Stimulated activated CD4-positive, alpha-beta T cell treated with anti-CD3 and anti-CD28 coated beads, Interleukin-12 subunit alpha, Interleukin-12 subunit beta, amount 100 ng/mL, for 48 hours (primary cell): ENCODE measurements at places on chromosomes 5 and 9.
A peak's percentile ranks its signal among the peaks of the same experiment; 100 is the strongest.

- no peak for DNase-seq
Measured at GRCh38 chr9:79471580-79472543, 99.9 kb upstream of the TLE4 start.

DNA sequence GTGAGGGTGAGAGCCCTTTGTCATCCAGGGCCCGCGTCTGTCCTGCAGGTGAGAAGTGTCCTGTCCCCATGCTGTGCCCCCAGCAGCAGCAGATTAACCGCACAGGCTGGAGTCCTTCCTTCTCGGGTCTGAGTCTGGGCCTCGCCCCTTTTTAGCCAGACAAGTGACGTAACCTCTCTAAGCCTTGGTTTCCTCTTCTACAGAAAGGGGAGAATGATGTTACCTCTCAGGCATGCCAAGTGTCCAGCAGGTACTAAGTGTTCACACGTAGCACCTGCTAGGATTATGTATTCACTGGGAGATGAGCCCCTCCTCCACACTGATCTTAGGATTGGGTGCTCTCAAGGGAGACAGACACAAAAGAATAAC, 6.9 kb downstream of the NEURL1B start:
- DNase-seq = no peak

- no peak for DNase-seq
Measured at GRCh38 chr9:37437621-37438020, 15.1 kb downstream of the GRHPR start.

DNA sequence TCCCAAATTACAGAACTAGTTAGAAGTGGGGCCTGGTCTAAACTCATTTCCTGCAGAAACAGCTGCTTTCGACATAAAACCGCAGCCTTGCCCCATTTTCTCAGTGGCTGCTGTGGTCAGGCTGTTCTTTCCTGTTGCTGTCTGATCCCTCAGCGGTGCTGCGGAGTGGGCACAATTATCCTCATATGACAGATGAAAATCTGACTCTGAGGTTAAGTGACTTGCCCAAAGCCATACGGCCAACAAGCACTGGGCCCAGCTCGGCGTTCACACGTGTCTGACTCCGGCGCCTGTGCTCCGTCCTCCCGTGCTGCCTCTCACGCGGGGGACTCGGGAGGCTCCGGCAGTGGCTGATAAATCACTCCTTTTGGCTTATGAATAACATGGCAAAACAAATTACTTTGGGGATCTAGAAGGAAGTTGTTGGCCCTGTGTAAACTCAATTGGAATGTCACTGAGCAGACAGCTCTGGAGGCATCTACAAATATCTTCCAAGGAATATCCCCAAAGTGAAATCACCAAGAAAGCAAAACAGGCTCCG, 142.6 kb upstream of the LMX1B start:
- DNase-seq = peak; percentile 60

DNA sequence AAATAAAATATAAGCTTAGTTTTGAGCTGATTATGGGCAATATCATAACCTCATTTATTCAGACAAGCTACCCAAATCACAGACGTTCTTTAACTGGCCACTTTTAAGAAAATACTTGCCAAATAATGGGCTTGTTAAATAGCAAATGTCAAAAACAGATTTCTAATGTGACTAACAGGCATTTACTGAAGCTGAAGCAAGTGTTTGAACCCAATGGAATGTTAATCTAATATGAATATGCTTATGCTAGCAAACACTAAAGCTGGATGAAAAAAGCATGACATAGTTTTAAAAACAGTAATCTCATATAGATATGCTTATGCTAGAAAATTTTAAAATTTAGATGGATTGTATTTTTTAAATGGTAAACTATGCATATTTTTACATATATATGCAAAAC, 411.6 kb upstream of the PTGER4 start:
- no peak for DNase-seq

DNA sequence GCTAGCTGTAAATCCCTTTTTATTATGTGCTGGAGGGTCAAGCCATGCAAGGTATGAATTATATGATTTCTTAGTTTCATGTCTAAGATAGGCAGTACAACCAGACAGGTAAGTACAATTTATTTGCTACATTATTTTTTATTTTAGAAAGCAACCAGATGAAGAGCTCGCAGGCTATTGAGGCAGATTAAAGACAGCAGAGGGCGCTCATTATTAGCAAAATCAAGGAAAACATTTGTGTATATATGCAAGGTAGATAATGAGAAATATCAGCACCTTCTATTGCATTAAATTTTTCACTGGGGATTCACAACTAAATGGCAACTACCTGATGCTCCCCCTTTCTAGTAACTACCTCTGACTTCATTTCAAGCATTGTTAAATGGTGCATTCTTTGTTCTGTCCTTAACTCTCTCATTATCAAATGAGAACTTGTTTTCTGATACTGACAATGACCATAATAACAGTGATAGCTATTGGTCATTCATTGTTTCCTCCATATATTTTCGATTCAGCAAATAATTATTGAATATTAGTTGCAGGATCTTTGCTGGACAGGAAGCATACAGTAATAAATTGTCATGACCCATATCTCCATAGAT, 8.6 kb downstream of the SCGB3A2 start:
- DNase-seq = no peak

- DNase-seq = peak; percentile 34
Measured at GRCh38 chr9:115042781-115043509, 75.0 kb downstream of the TNC start.

- no peak for DNase-seq
Measured at GRCh38 chr9:7983490-7983889, 183.9 kb upstream of the DMAC1 start.

DNA sequence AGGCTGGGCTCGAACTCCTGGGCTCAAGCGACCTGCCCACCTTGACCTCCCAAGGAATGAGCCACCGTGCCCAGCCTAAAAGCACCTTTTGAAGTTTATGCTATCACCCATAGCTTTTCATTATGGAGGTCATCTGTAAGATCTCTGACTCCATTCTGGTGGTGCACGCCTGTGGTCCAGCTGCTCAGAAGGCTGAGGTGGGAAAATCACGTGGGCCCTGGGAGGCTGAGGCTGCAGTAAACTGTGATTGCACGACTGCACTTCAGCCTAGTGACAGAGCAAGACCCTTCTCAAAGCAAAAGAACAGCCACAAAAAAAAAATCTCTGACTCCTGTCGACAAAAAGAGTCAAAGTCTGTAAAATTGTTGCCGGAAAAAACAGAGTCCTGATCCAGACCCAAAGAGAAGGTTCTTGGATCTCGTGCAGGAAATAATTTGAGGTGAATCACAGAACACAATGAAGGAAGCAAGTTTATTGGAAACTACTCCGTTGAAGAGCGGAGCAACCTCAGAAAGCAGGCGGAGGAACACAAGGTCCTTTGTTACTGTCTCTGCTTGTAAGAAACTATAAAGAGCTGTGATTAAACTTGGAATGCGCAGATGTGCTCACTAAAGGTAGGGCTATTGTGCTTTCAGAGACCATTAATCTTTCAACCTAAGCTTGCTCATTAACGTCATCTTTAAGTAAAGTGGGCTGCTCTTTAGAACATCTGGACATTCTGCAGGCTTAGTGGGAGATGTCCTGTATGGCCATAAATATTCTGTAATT, 2.0 kb upstream of the HAUS6 start:
- DNase-seq = no peak

- no peak for DNase-seq
Measured at GRCh38 chr5:1029282-1029944, 20.8 kb downstream of the NKD2 start.

DNA sequence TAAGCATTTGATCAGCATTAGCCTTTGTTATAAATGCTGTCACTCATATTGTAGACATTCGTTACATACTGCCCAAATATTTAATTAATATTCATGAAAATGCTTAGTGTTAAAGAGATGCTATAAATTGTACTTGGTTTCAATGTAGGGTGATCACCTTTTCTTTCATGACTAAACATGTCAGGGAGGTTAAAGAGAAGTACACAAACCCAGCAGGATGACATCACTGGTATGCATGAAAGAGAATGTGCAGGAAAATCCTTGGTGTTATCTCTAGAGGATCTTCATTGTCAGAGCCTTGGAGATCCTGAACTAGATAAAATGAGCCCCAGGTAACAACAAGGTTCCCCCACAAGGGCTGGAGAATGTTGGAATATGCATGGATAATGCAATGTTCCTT, 33.0 kb upstream of the SV2C start:
- no peak for DNase-seq

DNA sequence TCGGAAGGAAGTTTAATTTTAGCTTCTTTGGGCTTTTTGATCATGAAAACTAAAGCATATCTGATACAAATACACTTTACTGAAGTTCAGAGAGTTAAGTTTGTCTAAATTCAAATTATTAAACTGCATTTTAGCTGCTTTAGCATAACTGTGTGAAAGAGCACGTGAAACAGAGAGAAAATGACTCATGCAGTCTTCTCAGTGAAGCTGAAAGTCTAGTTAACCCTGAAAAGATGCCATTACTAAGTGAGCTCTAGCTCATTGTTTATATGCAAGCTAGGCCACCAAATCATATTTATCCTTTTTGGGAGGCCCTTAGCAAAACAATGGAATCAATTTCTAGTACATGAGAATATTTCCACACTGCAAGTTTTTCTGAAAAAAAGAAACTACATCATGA, 27.6 kb downstream of the TPD52L3 start:
- no peak for DNase-seq

- no peak for DNase-seq
Measured at GRCh38 chr9:77922591-77922990, 109.0 kb downstream of the GNAQ start.

GRCh38 chr5:82785456-82785855, 291.7 kb downstream of the TMEM167A start:
- no peak for DNase-seq

DNA sequence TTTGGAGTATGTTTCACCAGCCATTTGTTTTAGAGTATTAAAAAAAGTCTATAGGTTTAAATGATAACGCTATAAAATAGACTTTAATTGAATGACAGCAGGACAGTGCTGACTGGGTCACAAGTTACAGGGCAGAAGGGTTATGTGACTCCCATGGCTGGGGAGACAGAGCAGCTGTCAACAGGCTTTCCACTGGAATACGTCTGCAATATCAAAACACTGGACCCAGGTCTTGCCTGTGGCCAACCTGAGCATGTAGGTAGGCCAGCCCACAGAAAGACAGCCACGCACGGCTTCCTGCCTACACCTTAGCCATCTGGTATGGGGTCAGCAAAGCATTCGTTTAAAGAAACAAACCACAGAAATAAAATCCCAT, 80.7 kb downstream of the OTULIN start:
- no peak for DNase-seq

DNA sequence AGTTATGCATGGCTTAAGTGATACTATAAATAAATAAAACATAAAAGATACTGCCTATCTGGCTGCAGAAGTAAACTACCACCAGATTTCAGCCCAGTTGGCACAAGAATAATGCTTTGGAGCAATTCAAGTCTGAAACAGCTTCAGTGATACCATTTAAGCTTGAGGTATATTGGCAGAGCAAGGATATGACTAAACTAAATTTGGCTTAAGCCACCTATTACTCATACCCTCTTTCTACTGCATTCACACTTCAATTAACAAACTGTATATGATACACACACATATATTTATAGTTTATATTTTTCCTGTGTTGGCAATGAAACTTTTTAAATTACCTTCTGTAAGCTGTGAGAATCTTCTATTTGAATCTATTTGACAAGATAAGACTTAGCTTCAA, 431.9 kb downstream of the ANXA1 start:
- DNase-seq = no peak

DNA sequence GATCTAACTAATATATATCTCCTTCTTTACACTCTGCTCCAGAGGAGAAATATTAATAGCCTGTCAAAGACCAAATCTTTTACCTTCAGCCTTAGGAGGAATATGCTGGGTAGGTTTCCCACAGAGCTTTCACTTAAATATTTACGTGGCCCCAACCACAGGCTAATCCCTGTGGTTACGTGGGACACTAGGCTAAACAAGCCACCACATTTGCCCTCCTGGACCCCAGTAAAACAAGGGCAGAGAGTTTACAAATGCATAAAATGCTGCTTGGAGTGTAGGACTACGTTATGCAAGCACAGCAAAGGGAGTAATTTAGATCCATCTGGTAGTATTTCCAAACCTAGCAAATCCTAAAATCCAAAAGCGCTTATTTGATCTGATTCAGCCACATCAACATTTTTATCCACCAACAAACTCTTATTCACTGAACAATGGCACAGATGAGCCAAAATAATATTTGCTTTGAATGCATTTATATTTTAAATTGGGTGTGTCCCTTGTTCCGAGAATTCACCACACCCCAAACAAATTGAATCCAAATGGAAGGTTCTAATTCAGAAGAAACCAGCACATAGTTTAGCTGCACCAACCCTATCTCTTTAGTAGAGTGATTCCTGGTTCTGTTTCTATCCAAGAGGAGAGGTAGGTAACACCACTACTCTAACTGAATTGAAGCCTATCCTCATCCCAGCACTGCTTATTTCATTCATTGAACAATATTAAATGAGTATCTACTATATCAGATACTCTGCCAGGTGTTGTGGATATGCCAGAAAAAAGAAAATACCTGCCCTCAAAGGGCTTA, 179.0 kb downstream of the TSSK1B start:
- no peak for DNase-seq

GRCh38 chr9:117958726-117959125, 254.5 kb downstream of the TLR4 start:
- DNase-seq = no peak

- no peak for DNase-seq
Measured at GRCh38 chr9:84793251-84793650, 123.7 kb downstream of the NTRK2 start.

DNA sequence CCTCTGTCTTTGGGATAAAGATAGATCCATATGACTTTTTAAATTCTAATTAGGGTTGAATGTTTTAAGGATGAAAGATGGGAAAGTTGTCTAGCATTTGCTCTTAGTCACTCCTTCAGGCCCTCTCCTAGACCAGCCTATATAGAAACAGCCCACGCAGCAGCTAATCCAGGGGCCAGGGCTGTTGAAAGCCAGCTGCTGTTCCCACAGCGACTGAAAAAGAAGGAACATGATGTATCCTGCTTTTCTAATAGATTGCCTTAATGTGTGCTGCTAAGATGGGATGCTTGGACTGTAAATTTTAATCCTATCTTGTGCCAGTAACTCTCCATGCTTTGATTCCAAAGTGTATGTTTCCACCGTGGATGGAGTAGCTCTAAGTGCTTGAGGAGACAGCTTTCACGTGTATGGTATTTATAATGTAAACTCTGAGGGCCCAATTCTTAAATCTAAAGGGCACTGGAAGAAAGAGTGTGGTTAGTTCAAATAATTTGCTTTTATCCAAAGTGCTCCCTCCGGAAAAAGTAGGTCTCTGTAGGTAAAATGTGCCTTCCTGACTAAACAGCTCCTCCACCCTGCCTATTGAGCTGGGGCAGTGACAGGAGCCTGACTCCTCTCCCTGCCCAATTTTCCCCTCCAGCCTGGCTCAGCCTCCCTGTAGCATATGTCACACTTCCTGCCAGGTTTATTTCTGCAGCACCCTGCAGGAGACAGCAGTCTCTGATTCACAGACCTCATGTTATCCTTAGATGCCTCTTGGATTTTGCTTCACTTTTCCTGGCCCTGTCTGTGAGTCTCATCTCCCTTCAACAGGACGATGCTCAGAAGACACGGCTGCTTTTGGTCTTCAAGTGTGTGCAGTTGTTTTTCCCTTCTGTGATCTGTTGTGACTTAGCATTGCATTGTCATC, 33.2 kb downstream of the SLC36A1 start:
- no peak for DNase-seq

GRCh38 chr5:132392411-132392810, 22.9 kb downstream of the SLC22A5 start:
- no peak for DNase-seq
